Neural crest cell (in vitro differentiated cells): ENCODE measurements at places on chromosomes 3 and 15.

GRCh38 chr3:35946121-35946853 lies 307.0 kb downstream of the ARPP21 start:
- DNase-seq, result no peak

DNA sequence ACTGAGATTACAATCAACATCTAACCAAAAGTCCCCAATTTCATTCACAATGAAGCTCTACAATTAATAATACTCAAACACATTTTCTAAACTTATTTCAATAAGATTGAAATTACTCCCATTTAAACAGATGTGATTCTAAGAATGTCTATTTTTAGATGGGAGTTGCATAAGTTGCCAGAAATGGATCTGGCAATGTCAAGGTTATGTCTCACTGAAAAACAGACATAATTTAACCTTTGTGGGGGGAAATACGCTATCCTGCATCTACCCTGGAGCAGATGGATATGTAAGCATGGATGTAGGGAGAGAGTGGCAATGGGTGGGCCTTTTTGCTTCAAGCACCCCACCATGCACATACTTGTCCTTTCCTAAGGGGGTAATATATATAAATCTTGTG lies 6.7 kb upstream of the EIF1B start:
- DNase-seq, result no peak

DNA sequence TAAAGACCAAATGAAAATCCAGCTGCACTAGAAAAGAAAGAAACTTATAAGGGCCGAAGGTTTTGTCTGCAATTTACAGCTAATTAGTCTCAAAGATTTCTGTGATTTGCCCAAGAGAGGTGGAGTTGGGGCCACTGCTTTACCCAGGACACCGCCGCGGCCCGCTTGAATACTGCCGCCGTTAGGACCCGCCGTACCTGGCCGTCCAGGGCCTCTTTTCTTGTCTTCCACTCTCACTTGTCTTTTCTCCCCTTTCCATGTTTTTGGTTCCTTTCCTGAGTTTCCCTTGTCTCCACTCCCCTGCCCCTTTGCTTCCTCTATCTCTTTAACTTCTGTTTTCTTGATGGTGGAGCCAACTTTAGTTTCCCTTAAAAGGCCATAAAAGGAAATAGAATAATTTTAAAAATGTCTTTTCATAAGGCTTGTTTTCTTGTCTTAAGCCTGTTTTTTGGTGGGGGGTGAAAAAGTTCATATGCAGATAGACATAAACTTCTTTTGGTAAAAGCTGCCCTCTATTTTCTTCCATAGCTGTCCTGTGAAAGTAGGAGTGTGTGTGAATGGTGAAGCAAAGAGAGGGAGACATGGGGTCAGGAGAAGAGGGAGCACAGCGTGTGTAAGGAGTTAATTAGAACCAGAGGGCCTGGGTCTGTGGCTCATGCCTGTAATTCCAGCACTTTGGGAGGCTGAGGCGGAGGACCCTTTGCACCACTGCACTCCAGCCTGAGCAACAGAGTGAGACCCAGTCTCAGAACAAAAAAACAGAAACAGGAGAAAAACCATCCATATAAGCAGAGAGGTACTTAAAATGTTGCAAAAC lies 16.0 kb upstream of the CCNL1 start:
- no peak for DNase-seq

DNA sequence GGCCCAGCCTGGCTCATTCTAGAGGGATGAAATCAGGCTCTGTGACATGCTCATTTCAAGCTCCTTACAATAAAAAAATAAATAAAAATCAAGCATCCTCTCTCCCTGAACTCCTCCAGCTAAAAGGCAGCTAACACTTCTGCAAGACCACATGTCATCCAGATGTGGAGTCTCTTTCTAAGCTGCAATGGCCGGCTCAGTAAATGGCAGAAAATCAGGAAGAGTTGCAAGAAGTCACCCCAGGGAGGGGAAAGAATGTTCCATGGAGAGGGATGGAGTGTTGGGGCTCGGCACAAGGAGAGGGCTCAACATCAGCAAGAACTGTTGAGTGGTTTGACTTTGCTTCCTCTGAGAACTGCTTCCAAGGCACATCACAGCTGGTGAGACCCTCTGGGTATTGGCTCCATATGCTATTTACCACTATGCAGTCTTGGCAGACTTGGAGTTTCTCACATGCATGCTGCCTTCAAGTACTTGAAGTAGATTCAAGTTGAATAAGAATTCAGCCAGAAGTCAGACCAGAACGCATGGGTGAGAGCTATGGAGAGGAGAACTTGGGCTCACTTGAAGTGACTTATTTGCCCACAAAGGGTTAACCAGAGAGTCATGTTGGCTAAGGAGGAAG lies 689.0 kb downstream of the NTRK3 start:
- no peak for DNase-seq

- no peak for DNase-seq
These were observed 296.8 kb upstream of the TPM1 start for GRCh38 chr15:62745621-62746225.

DNA sequence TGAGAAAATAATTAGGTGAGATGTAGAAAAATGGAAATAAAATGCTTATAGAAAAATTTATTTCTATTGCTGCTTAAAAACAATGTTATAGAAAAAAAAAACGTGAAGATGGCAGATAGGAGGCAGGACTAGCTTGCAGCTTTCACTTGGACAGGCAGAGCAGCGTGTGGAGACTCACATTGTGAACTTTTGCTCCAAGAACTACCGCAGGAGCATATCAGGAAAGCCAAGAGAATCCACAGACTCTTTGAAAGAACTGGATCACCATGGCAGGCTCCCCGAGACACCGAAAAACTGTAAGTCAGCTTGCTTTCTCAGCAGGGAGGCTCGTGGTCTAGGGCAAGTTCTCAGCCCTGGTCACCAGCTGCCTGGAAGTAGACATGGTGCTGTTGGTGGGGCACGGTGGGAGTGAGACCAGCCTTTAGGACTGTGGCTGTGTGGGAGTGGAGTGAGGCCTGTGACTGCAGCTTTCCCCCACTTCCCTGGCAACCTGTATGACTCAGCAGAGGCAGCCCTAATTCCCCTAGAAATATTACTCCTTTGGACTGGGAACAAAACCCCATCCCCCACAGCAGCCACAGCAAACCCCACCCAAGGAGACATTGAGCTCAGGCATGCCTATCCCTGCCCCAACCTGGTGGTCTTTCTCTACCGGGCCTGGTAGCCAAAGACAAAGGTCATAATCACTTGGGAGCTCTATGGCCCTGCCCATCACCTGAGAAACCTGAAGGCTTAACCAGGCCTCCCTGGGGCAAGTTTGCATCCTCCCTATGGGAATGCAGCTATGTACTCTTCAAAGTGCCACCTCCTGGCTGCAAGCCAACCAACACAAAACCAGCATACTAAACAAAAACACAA lies 22.8 kb downstream of the STRIT1 start:
- DNase-seq, result no peak

DNA sequence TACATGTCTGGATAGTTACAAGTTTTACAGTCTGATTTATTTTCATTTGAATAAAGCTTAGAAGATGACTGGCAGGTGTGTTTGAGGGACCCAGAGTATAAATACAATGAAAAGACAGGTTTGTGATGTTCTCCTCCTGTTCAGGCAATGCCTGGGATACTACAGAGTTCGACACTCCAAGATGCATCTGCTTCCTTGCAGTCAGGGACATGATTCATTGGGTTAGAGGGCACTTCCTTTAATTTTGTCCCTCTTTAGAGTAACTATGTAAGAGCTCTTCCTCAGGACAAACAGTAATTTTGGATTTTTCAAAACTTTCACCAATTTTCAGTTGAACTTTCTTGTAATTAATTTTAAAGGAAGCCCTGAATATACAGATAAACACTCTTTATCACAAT lies 102.0 kb downstream of the LMLN start:
- no peak for DNase-seq
